NCI-H2081 treated with DMSO at 0.1 percent for 48 hours (cell line): ENCODE measurements at places on chromosomes 1 and 21.
A peak's percentile ranks its signal among the peaks of the same experiment; 100 is the strongest.

DNA sequence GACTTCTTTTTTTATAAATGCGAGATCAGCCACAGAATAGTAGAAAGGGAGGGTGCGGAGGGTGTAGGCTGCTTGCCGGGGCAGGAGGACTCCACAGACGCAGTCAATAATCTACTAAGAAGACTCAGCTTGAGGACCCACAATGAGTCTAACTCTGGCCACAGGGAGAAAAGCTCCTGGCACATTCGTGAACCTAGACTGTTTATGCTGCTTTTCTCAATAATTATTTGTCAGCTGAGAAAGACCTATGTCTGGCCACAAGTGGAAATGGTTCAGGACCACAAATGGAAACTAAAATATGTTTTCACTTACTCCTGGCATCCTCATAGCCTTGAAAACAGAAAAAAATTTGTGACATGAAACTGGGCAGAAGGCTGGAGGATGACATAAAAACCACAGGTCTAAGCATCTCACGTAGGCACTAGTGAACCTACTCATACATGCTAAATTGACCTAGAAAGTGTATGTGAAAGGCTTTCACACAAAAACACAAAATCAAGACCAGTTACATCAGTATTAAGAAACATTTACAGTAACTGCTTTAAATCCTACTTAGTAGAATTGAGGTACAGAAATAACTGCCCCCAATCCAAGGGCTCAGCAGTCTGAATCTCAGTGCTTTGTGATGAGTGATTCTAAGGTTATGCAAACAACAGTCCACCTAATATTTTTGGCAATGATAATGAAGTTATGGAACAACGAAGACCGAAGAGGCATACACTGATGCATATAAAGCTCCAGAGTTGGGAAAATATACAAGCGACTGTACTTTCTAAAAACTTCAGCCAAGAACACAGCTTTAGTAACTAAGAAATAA lies 159.5 kb downstream of the SLC45A1 start:
- DNase-seq: no peak

DNA sequence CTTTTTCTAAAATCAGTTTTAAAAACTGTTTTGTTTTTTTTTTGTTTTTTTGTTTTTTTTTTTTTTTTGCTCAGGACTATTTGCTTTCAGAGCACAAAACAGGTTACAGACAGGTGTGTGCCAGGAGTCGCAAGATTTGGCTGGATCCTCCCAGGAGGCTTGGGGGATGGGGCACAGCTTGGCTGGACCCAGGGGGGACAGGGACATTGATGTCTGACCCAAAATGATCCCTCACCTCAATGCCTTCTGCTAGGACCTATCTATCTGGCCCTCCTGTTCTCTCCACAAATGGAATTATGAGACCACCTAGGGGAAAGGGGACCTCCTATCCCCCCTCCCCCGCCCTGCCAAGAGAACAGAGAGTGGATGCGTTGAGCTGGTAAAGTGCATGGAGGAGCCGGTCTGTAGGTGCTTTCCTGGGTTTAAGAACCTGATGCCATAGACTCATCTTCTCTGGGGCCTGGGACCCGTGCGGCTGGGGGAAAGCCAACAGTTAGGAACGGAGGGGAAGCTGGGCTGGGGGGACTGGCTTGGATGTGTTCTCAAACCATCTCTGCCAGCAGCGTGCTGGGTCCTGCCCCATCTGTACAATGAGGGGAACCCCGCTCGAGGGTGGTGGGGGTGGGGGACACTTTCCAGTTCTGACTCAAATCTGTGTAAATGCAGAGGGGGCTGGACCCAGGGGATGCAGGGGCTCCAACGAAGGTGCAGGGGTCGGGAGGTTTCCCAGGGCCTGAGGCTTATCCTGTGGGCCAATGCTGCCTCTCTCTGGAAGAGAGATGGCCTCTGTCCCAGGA lies 28.9 kb downstream of the RUNX3 start:
- no peak for DNase-seq

GRCh38 chr21:14270631-14271030 lies 54.7 kb downstream of the RBM11 start:
- DNase-seq: no peak

GRCh38 chr1:8013800-8014199 lies 12.3 kb downstream of the ERRFI1 start:
- no peak for DNase-seq

DNA sequence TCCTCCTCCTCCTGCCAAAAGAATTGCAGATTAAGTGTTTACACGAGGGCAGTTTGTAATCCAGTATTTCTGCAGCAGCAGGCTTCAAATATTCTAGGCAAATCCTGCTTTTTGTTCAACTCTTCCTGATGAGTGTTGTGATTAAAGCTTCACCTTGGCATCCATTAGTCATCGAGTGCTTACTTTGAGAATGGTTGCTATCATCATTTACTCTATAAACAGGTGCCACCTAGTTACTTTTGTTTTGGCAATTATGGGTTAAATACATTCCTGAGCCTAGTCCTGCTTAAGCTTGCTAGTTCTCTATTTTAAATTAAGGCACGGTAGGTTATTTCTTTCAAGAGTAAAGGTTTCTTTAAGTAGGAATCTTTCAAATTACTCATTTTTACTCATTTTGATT lies 20.3 kb downstream of the PDC start:
- no peak for DNase-seq

GRCh38 chr1:188888386-188888785 lies 1589.3 kb downstream of the BRINP3 start:
- no peak for DNase-seq

GRCh38 chr1:23343221-23344110 lies 618 bp downstream of the HNRNPR start:
- DNase-seq: no peak

GRCh38 chr21:31634993-31635392 lies 24.5 kb upstream of the SOD1 start:
- DNase-seq: no peak

GRCh38 chr1:156766298-156767100 lies 836 bp upstream of the PRCC start:
- no peak for DNase-seq

DNA sequence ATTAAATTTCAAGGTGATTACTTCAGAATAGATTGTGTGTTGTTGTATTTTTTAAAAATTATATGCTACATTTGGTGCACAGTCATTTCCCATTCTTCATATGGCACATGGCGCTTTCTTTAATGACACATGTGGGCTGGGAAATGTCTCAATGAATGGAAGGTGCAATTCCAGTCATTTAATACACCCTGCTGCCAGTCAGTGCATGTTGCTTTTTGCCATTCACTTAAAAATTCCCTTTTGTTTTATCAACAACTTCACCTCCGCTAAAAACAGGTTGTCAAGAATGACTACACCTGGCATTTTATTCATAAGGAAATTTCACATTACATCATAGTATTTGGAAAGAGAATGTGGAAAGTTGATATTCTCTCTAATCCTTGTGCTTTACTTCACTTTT lies 716.4 kb upstream of the ADAMTS5 start:
- DNase-seq: no peak

DNA sequence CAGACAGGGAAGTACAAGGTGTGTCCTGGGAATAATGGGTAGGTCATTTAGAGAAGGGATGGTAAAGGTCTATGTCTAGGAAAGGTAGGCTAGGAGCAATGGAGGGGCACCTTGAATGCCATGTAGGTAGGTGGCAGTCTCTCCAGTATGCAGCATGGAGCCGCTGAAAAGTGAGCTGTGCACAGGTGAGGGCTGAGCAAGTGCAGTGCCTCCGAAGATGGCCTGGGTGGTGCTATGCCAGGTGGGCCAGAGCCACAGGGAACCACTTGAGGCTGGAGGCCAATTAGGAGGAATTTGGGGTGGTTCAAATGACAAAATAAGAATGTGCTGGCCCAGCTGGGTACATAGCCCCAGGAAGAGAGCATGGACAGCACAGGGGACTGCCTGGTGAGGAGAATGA lies 25.0 kb downstream of the RNU5D-1 start:
- no peak for DNase-seq

DNA sequence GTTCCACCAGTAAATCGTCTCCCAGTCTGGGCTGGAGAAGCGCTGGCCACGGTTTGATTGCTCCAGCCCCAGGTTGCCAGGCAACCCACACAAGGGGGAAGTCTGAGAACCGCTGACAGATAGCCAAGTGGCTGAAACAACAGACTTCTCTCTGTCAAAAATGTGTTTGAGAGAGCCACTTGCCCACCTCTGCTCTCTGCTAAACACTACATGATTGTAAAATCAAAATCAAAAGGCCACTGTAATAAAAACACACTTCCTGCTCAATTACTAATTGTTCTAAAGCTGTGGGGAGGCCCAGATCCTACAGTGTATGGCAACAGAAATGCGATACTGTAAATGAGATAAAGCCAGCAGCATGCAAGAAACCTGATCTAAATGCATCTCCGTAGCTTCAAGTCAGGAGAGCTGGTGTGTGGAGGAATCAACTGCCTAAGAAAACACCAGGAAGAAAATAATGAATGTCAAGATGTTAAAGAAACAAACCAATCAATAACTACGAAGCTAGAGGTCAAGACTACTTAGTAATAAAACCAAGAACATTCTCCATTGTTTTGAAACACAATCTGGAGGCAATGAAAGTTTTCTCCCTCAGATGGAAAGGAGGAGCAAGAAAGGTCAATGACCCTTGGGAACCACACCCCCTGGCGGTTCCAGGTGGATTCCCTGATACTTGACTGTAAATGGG lies 121.2 kb downstream of the SLC45A1 start:
- peak; percentile 84 for DNase-seq

DNA sequence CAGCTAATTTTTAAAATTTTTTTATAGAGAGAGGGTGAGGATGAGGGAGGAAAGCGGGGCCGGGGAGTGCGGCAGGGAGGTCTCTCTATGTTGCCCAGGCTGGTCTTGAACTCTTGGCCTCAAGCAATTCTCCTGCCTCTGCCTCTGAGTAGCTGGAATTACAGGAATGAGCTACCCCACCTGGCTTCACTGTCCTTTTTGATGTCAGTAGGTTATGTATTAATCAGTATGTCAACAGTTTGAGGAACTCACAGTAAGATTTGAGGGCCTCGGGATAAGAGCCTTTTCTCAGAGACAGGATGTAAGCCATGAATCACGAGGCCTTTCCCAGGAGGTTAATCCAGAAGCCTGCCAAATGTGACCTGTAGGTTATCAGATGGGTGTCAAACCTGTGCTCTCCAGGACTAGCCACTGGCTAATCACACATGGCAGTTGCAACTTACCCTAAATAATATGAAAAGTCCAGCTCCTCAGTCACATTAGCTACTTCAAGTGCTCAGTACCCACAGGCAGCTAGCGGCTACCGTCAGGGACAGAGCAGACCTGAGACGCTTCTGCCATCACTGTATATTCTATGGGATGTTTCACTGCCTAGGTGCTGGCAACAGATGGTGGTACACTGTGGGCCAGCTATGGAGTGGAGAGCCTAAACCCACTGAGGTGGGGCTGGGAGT lies 33.1 kb downstream of the TRIM67 start:
- DNase-seq: no peak

- no peak for DNase-seq
Measured at GRCh38 chr1:176880955-176881595, 283.4 kb downstream of the ASTN1 start.

GRCh38 chr1:69572921-69573320 lies 5.2 kb downstream of the LRRC7 start:
- no peak for DNase-seq

- no peak for DNase-seq
Measured at GRCh38 chr21:39109596-39110210, 73.5 kb downstream of the PSMG1 start.

DNA sequence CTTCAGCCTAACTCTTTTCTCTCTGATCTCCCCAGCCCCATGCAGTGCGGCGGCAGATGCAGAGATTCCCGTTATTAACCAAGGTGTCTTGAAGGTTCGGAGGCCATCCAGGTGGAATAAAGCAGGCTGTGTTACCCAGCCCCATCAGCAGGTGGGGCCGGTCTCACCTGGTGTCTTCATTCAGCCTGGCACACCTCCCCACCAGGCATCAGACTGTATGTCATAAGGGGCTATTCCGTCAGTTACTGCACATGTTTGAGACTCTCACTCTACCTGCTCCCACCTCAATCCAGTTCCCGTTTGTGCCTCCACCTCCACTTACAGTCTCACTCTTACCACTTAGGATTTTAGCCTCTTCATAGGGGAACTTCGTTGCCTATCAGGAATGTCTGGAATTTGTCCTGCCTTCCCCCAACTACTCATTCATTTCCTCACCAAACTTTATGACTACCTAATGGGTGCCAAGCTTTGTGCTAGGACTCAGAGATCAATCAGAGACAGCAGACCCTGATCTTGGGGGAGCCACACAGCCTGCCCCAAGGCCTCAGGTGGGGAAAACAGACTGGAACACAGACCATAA lies 170.2 kb downstream of the PLPP3 start:
- no peak for DNase-seq

DNA sequence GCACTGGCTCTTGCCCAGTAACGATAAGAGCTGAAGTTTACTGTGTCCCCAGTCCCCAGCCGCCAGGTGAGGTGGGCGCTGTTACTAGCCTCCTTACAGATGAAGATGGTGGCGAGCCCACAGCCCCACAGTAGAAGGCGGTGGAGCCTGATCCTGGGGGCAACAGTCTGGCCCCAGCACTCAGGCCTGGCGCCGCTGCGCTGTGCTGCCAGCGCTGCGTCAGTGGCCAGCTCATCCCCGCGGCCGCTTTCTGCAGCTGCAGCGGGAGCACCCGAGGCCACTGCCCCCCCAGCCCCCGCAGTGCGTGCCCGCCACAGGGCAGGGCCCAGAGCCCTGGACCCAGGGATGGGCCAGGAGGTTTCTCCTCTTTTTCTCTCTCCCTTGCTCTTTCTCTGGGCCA lies 13.3 kb downstream of the H6PD start:
- DNase-seq: no peak

GRCh38 chr1:244157731-244158438 lies 106.8 kb downstream of the ZBTB18 start:
- DNase-seq: no peak

- no peak for DNase-seq
Measured at GRCh38 chr1:6461051-6461530, 4.9 kb downstream of the TNFRSF25 start.

GRCh38 chr1:157007306-157007705 lies 38.2 kb downstream of the ARHGEF11 start:
- DNase-seq: no peak

DNA sequence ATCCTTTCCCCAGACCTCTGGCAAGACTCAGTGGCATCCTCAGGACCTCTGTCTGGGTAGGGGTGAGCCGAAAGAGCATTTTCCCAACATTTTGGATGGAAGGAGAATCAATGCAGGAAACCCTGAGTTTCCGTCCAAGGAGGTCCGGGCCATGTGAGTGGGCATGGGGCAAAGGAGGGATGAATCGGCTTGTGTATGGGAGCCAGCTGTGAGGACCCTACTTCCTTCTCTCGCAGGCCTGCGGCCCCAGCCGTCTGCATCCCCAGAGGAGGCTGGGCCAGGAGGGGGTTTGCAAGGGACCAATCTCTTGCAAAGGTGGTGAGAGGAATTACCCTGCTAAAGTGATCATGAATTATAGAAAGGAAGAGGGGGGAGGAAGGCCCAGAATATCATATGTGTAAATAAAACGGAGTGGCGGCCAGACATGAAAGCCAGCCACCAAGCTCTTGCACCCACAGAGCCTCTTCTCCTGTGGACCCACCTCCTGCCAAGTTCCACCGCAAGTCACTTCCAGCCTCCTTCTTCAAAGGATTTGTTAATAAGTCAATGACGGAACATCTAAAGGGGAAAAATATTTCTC lies 48.2 kb upstream of the POU3F1 start:
- DNase-seq: peak; percentile 76

GRCh38 chr1:228267962-228268880 lies 60.4 kb downstream of the OBSCN start:
- DNase-seq: no peak
